ENCODE measurements at places on chromosomes 6 and 20. TPM values are rescaled to one million over a fixed set of nuclear protein-coding genes. Genes with fewer than 3 reads are reported as not detected.

Gene CST1
- total RNA-seq, result not detected

Gene SLC44A4
- not detected for total RNA-seq

Gene PRDM13
- not detected for total RNA-seq

Gene SLC52A3
- not detected for total RNA-seq

Gene HSD17B8
- 4.5 TPM for total RNA-seq

Gene TNNC2
- total RNA-seq, result 1.2 TPM

Gene PLG
- total RNA-seq, result 0.62 TPM

Gene ABHD16B
- total RNA-seq, result not detected

Gene HMGCLL1
- 70.0 TPM for total RNA-seq

Gene BPIFB1
- not detected for total RNA-seq

Gene SYTL3
- total RNA-seq, result 2.0 TPM

Gene CTAGE9
- total RNA-seq, result not detected

Gene C20orf96
- 3.3 TPM for total RNA-seq

Gene CST5
- not detected for total RNA-seq

Gene AGER
- 0.78 TPM for total RNA-seq

DNA sequence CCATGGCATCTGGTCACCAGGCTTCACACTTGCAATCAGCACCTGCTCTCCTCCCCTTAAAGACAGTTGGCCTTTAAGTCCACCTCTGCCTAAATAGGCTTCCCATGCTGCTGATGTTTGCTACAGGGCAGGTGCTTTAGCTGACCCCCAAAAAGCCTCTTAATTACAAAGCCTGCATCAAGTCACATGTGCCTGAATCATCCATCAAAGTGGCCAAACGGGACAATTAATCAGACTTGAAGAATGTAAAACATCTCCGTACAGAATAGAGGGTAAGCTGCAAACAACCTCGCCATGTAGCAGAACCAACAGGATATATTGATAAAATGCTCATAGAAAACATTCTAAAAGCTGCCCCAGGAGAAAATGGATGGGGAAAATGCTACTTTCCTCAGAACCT lies 7.4 kb downstream of the LY86 start:
- DNase-seq, result no peak

GRCh38 chr6:31737315-31737990 lies 1.1 kb upstream of the CLIC1 start:
- no peak for DNase-seq

DNA sequence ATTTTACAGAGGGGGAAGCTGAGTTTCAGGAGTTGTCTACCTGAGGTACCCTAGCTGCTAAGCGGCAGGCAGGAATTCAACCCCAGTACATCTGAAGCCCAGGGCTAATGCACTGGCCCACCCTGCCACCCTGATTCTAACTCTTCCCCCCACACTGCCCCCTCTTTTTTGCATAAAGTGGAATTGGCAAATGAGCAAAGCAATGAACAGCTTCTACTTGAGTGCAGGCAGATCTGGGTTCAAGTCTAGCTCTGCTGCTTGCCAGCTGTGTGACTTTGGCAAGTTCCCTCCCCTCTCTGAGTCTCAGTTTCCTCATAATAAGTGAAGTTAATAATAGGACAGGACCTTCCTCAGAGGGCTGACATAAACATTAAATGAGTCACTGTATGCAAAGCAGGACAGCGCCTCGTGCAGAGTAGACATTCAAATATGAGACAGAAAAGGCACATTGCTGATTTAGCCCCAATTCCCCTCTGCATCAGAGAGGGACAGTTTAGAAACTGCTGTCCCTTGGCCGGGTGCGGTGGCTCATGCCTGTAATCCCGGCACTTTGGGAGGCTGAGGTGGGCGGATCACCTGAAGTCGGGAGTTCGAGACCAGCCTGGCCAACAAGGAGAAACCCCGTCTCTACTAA lies 4.7 kb downstream of the ADA start:
- no peak for DNase-seq

- no peak for DNase-seq
These were observed 105.4 kb upstream of the RIN2 start for GRCh38 chr20:19652591-19653026.

GRCh38 chr6:13280254-13280653 lies 48.1 kb downstream of the TBC1D7 start:
- DNase-seq, result no peak

- no peak for DNase-seq
These were observed 60.2 kb downstream of the RIPOR2 start for GRCh38 chr6:24875534-24875901.

GRCh38 chr6:122530440-122531046 lies 58.9 kb upstream of the SERINC1 start:
- DNase-seq, result no peak

GRCh38 chr6:16760516-16761470 lies at the start of gene ATXN1:
Gene ATXN1, minus strand, starts transcription at chr6:16761460.
- DNase-seq, result peak; percentile 56

DNA sequence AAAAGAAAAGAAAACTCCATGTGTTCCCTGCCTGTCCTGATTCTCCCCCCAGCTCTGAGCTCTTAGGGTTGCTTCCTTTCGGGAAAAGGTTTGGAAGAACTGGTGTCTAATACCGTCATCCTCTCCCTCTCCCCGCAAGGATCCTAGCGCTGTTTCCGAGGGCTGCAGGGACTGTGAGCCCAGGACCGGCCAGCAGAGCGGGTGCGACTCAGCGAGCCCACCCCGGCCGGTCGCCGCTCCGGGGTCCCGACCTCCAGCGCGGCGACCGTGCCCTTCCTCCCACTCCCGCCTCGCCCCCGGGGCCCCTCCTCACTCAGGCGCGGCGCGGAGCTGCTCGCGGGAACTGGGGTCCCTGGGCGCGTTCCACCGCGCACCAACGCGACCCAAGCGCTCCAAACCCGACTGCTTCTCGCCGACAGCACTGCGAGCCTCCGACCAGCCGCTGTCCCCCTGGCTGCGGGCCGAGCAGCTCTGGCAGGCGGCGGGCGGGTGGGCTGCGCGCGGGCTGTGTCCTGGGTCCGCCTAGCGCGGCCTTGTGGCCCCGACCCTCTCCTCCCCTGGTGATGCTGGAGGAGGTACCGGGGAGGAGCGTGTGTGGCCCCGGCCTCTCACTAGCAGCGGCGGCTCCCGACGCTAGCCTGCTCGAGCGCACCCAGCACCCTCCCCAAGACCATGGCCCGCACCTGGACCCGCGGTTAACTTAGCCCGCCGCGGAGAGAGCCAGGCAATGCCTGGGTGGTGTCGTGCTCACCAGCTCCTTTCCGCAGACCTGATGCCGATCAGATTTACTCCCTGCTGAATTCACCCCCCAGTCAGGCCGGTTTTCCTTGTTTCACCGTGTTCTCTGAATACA lies at the start of gene PLA2G7:
TSS of gene PLA2G7 (minus strand) at position 509 of the 853 bp plus-strand sequence. CDS start 12,484 bp downstream, outside the sequence.
- DNase-seq, result peak; percentile 22

DNA sequence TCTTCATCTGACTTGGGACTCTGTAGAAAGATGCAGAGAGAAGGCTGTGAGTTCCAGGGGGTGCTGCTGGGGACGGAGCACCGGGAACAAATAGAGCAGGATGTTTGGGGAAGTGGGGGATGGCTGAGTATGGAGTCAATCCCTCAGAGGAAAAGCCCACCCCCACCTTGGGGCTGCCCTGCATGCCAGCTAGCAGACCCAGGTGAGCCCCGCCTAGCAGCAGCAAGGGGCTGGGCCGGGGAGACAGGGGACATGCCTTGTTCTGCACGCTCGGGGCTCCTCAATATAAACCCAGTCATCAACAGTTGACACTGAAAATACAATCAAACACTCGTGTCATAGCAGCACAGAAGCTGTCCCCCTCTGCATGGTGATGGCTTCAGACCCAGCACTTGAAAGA lies 74.6 kb downstream of the NINL start:
- no peak for DNase-seq

DNA sequence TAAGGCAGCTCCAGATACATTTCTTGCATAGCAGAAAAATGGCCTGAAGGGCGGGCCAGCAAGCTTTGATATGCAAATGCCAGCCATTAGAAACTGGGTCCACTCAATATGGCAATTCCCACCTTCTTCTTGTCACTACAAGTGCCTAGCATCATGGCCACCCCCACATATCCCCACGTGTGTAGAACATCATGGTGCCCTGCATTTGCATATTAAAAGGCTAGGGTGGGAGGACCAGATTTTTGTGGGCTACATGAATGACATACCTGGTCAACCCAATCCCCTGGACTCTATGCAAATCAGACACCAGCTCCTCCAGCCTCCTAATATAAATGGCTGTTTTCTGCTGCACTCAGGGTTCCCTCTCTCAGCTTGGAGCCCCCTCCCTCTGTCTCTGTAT lies 31.7 kb downstream of the PLN start:
- no peak for DNase-seq

GRCh38 chr6:74137911-74138310 lies 441.9 kb downstream of the CD109 start:
- no peak for DNase-seq

DNA sequence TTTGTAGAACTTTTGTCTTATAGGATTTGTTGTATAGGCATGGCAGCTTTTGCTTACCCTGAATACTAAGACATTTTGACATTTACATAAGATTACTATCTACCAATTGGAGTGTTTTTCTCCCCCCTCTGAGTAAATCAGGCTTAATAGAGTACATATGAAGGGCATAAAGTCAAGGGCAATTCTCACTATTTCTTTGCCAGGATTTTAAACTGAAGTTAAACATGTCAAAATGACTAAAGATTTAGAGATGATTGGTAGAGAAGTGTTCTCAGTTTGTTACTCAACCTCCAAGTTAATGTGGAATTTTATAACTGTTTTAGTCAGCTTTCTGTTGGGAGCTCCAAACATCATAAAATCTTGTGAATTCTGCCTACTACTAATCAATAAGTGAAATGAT lies 157.8 kb downstream of the CDKAL1 start:
- DNase-seq, result no peak

DNA sequence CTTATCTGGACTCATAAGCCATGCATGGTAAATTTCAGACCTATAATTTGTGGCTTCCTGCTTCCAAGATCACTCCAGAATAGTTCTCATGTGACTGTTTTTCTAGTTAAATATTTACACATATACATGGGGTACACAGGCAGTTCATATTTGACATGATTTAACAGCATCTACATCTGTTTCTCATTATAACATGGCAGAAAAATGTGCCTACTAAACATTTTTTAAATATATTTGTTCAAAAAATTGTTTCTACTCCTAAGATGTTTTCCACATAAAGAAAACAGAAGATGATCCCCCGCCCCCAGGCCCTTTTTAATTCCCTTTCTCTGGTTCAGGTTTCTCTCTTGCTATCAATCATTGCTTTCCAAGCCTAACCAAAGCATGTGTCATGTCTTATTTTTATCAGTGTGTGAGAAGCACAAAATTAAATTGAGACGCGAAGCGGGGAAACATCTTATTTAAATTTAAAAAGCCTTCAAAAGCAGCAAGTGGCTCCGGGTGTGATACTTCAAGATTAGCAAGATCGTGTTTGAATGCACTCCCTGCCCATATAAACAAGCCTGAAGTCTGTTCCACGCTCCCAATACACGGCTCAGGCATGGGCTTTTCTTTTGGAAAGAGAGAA lies 37.3 kb downstream of the IPCEF1 start:
- DNase-seq, result no peak

- DNase-seq, result no peak
These were observed 401.6 kb upstream of the SULF2 start for GRCh38 chr20:48186915-48187314.

DNA sequence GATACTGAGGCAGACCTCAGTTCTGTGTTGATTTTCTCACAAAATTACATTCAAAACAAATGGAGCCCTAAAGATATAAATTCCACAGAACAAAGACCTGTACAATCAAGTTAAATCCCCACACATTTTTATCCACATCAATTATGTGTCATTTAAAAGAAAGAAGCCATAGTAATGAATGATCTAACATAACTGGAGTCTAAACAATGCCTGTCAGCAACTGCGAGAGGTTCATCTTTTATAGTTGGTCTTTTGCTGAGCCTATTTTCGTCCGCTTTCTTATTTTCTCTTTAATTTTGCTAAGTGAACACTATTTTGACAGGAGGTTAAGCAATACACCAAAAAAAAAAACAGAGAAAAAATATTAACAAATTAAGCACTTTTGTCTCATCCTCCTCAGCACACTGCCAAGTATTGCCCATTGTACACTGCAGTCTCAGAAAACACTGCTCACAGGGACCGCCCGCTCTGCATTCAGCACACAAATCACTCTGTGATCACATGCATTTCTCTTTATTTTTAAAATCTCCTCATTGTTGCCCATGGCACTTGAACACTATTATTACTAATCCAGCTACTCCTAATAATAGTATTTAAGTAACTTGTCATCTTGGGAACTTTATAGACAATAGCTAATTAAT lies 140.8 kb downstream of the BTBD9 start:
- DNase-seq, result no peak

All from occipital lobe (tissue), 3 donors.